Activated naive CD4-positive, alpha-beta T cell treated with anti-CD3 and anti-CD28 coated beads, Interleukin-2, amount 50 U/mL, for 72 hours (primary cell): ENCODE measurements at places on chromosomes 3 and 15.

DNA sequence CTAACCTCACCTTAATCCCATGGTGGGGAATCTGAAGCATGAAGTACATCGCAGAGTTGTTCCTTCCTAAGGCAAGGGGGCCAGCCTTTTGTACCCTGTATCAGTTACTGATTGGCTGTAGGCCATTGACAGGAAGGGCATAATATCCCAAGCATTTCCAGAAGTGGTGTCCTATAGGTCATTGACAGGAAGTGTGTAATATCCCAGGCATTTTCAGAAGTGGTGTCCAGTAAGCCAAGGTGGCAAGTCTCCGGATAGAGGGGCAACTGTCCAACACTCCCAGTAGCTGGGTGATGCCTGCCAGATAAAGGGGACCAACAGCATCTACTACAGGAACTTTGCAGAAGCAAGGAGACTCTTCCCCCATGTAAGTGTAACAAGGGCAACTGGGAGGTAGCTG lies 52.1 kb upstream of the MYRIP start:
- no peak for DNase-seq

- DNase-seq: no peak
These were observed 99.4 kb downstream of the RPL39L start for GRCh38 chr3:187039723-187040414.

DNA sequence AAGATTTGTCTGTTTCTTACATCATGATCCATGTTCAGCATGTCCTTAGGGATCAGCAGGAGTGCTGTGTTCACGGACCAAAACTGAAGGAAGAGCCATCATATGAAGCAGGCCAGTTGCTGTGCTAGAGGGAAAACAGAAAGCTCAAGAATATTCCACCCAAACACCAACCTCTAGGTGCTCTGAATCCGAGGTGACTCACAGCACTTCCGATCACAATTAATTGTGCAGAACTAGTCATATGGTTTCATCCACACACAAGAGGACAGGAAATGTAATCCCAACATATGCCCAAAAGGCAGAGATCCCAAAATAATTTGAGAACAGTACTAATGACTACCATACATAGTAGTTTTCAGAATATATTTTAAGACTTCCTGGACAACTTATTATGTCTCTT lies 257.9 kb upstream of the KCNH8 start:
- DNase-seq: no peak

DNA sequence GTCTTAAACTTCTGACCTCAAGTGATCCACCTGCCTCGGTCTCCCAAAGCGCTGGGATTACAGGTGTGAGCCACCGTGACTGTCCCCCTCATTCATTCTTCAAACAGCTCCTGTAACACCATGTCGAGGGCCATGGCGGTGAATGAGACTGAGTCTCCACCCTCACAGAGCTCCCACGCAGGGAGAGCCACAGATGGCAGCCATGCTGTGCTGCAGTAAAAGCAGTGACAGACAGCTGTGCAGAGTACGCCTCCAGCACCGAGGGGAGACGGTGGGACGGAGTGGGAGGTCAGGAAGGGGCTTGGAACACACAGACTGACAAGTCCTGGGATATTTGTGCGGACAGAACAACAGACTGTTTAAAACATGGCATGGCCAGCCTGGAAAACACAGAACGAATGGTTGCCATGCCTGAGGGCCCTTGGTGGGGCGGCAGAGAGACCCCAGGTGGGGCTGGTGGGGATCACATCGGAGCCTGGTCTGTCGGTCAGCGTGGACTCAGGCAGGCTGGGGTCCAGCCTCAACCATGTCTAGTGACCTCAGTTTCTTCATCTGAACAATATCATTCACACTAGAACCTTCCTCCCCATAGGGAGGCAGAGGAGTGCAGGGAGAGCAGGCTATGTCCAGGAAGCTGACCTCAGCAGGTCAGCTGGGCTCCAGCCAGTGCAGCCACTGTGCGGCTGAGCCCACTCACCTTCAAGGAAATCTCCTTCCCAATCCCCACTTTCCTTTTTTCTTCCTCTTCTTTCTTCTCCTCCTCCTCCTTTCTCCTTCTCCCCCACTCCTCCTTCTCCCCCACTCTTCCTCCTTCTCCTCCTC lies 20.6 kb upstream of the LCTL start:
- DNase-seq: no peak

DNA sequence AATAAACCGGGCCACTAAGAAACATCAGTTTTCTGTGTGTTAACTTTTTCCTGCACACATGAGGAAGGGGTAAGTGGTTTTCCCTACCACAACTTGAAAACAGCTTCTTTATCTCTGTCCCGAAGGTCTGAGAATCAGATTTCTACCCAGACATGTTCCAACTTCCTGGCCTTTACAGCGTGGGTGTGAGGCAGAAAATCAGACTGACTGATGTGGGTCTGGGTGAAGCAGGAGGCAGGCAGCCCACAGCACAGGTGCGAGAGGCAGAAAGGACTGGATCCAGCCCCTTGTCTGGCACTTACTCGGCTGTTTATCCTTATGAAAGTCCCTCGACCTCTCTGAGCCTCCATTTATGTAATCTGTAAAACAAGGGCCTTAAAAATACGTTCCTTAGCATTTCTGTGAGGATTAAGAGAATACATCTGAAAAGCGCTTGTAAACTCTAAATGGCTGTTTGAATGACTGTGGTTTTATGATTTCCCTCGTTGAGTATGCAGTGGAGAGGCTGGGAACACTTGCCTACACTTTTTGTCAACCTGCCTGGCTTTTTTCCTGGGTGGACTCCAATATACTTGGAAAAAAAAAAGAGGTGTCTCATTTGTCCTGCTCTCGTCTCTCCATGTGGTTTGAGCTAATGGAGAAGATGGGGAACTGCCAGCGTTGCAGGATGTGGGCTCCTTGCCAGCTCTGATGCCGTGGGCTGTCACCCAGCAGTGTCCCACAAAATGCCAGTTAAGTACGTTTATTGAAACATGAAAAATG lies 3.1 kb downstream of the AGBL1 start:
- peak; percentile 16 for DNase-seq
